Peyer's patch (tissue), 4 donors: ENCODE measurements at places on chromosomes 1 and 21.

- DNase-seq = no peak
Observed at GRCh38 chr1:78355656-78356055, 135.1 kb upstream of the PTGFR start.

- no peak for DNase-seq
Observed at GRCh38 chr1:239426821-239427475, 40.6 kb downstream of the CHRM3 start.

GRCh38 chr1:235917267-235917811 is 50.6 kb upstream of the LYST start:
- peak; percentile 76 for DNase-seq

- DNase-seq = no peak
Observed at GRCh38 chr1:200925831-200926230, 31.1 kb downstream of the INAVA start.

- DNase-seq = no peak
Observed at GRCh38 chr1:221748981-221749380, 7.1 kb upstream of the DUSP10 start.

DNA sequence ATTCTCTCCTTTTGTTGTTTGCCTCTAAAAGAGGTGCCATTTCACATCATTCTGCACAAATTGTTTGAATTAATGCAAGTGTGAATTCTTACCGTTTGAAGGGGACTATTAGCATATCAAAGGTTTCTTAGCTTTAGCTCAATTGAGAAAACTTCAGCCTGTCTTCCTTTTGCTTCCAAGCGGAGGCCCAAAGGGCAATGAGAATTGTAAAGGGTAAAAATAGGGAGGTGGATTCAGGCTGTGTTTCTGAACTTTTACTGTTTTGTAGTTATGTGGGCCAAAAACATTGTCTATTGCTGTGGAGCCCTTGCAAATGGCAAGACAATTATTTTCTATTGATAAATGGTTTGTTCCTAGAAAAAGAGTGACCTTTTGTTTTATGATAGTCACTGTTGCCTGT is 3.6 kb downstream of the ADGRL2 start:
- no peak for DNase-seq

DNA sequence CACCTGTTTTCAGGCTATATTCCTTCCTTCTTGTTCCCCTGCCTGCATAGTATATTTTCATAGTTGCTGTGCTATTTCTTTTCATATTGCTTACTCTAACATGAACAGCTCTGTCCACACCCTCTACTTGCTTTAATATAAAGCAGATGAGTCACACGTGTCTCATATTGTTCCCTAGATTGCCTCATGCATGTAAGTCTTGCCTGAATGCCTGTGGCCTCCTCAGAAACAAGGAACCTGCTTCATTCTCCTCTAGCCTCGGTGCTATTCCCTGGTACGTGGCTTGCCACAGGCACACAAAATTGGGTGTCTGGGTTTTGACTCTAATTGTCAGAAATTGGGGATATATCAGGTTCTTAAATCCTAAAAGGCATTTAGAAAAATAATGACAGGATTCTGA is 16.5 kb upstream of the PKP1 start:
- DNase-seq = peak; percentile 50

DNA sequence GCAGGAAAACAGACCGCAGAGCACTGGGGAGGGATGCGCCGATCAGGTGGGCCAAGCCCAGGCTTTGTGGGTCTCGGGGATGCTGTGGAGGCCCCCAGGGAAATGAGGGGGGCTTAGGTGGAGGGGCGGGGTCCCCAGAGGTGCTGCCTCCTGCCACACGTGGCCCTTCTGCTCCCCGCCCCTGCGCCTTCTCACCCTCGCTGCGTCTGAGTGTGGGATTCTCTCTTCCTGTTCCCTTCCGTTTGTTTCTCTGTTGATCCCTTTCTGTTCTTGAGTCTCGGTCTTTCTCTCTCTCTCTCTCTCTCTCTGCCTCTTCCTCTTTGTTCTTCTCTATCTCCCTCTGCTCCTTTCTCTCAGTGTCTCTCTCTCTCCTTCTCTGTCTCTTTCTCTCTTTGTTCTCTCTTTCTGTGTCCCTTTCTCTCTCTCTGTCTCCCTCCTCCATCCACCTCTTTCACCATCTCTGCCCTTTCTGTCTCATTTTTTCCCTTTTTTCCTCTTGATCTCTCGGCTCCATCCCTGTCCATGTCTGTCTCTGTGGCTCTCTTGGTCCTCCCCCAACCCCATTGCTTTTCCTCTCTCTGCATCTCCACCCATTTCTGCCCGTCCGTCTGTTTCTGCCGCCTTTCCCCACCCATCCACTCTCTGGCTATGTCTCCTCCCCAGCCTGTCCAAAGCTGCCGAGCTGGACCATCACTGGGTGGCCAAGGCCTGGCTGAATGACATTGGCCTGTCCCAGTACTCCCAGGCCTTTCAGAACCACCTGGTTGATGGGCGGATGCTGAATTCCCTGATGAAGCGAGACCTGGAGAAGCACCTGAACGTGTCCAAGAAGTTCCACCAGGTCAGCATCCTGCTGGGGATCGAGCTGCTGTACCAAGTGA is 52.4 kb upstream of the TMEM51 start:
- DNase-seq = no peak

GRCh38 chr1:226948051-226948450 is 8.0 kb downstream of the COQ8A start:
- DNase-seq = no peak

GRCh38 chr1:85799737-85800136 is 91.5 kb upstream of the ZNHIT6 start:
- no peak for DNase-seq

GRCh38 chr1:234540404-234540762 is 61.4 kb upstream of the TARBP1 start:
- DNase-seq = no peak

GRCh38 chr1:44842486-44842861 is 579 bp downstream of the PTCH2 start:
- no peak for DNase-seq

- DNase-seq = peak; percentile 35
Observed at GRCh38 chr1:93079685-93080141, 630 bp downstream of the MTF2 start.
